ENCODE measurements at places on chromosomes 13 and 19.

GRCh38 chr13:106145997-106146864 is 389.2 kb downstream of the EFNB2 start:
- peak; percentile 41 for DNase-seq

DNA sequence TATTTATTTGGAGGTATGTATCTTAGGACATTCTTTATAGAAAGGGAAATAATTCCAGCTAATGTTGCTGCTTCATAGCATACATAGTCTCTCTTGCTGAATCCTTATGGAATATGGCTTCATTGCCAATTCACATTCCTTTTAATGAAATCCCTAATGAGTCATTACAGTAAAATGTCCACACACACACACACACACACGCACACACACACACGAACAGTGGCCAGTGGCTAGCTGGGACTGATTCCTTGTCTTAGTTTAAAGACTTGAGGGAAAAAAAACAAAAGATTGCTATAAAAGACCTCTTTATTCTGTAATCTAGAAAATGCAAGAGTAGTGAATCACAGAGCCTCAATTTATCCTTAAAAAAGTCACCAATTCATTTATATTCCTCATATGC is 301.6 kb downstream of the SLITRK6 start:
- DNase-seq: no peak

DNA sequence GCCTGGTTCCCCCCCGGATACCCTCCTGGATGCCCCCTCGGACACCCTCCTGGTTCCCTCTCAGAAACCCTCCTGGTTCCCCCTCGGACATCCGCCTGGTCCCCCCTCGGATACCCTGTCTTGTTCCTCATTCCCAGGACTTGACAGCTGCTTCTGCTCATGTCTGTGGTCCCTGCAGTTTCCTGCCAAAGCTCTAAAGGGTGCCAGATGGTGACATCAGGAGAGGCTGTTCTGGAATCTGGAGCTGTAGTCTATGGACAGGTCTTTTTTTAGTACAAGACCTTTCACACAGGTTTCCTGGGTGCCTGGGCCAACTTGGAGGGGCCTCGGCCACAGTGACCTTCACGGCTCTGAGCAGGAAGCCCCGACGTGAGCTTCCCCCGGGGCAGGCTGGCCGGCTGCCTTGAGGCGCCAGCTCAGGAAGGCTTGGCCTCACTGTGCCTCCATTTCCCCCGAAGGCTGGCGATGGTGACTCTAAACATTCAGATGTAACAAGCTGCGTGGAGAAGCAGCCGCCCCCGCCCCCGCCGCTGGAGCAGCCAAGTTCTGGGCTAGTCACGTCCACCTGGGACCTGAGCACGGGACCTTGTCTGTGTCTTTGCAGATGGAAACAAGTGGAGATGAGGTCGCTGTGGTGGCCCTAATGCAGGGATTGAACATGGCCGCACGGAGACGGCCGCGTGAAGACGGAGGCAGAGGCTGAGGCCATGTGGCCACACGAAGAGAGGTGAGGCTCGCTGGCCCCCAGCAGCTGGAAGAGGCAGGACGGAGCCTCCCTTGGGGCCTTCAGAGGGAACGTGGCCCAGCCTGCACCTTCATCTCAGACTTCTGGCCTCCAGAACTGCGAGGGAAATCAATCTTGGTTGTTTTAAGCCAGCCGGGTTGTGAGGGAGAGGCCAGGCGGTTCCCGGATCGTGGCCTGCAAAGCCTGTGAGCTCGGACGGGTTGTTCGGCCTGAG is 12.7 kb downstream of the SGTA start:
- DNase-seq: no peak

DNA sequence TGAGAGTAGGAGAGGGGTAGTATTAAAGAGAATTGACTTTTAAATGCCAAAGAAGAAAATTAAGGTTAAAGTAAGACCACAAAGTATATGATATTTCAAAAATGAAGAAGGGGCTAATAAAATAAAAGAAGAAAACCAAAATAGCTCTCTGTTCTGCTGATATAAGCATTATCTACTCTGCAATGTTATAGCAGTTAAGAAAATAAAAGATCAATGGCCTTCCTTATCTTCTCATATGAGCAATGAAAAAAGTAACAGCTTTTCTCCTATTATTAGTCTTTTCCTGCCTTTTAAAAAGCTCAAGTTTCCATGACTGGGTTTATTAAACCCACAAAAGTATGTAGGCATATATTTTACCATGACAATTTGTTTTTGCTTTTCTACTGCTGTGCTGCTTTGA is 126.4 kb downstream of the TBC1D4 start:
- DNase-seq: no peak

- peak; percentile 14 for DNase-seq
Observed at GRCh38 chr13:100454876-100455275, 133.7 kb downstream of the GGACT start.

DNA sequence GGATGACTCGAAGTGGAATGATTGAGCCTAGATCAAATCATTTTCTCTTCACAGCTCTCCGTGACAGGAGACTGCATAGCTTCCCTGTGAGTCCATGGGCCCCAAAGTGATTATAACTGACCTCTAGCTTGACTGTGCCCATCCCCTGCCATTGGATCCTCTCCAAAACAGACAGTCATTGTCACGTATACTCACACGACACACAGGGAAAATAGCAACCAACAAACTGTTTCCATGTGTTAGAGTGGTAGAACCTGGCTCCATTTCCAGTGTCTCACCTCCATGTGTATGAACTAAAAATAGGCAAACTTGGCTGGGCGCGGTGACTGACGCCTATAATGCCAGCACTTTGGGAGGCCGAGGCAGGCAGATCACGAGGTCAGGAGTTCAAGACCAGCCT is 48.8 kb upstream of the NPAS1 start:
- no peak for DNase-seq

DNA sequence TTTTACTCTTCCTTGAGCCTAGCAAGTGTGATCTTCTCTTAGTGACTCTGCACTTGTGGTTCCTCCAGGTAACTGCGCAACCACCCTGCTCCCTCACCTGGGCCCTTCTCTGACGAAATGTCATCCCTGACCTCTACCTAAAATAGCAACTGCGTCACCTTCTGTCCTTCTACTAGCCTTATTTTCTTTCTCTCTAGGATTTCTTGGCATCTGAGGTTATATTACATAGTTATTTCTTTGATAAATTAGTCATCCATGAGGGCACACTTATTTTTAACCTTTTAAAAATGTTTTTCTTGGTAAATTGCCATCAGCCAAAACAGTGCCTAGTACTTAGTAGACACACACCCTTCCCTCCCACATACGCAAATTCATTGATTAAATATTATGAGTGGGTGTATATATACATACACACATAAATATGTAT is 355.5 kb downstream of the ENOX1 start:
- DNase-seq: no peak

- no peak for DNase-seq
Observed at GRCh38 chr19:2732157-2732725, 7.6 kb downstream of the SLC39A3 start.

DNA sequence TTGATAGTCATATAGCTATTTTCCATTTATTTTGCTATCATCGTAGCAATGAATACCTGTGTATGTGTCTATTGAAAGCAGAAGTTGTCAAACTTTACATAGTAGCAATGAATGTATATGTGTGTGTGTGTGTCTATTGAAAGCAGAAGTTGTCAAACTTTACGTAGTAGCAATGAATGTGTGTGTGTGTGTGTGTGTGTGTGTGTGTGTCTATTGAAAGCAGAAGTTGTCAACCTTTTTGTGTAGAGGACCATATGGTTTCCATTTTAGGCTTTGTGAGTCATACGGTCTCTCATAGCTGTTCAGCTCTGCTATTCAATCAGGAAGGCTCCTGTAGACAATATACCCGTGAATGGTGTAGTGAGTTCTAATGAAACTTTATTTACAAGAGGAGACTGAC is 20.8 kb downstream of the NLRP4 start:
- DNase-seq: no peak

GRCh38 chr13:40159736-40160135 is 504.3 kb downstream of the COG6 start:
- no peak for DNase-seq

DNA sequence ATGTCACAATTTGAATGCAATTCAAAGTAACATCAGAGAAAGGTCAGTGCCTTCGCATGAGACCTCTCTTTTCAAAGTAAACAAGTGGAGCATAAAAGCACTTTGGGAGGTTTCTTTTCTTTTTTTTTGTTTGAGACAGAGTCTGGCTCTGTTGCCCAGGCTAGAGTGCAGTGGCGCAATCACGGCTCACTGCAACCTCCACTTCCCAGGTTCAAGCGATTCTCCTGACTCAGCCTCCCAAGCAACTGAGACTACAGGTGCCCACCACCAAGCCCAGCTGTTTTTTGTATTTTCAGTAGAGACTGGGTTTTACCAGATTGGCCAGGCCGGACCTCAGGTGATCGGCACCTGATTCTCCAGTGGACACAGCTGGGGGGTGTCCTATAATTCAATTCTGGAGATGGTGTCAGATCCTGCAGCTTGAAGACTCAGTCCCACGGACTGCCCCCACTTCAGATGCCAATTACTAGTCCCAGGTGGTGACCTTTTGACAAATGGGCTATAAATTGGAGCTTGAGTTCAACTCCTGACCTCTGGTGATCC is 57.6 kb downstream of the RGCC start:
- no peak for DNase-seq
